ENCODE measurements at places on chromosomes 1 and 21. TPM values are rescaled to one million over a fixed set of nuclear protein-coding genes. Genes with fewer than 3 reads are reported as not detected.

SLC25A44 gene
- 11.2 TPM for total RNA-seq

SPRR2B gene
- not detected for total RNA-seq

NUP210L gene
- under 0.01 TPM for total RNA-seq

TINAGL1 gene
- total RNA-seq, result 3.4 TPM

IFNLR1 gene
- total RNA-seq, result not detected

TAS1R1 gene
- not detected for total RNA-seq

CD1E gene
- not detected for total RNA-seq

ZBTB8A gene
- total RNA-seq, result 9.1 TPM

PIGR gene
- not detected for total RNA-seq

GABRD gene
- total RNA-seq, result not detected

GCLM gene
- 32.6 TPM for total RNA-seq

RAP1GAP gene
- 1.2 TPM for total RNA-seq

C1orf167 gene
- total RNA-seq, result not detected

OR2T11 gene
- not detected for total RNA-seq

CHI3L1 gene
- total RNA-seq, result 400 TPM

ANGPTL7 gene
- total RNA-seq, result 0.33 TPM

SIK1 gene
- 0.66 TPM for total RNA-seq

GFI1 gene
- 0.11 TPM for total RNA-seq

TEX38 gene
- total RNA-seq, result not detected

ZNF678 gene
- total RNA-seq, result 7.5 TPM

BRDT gene
- total RNA-seq, result not detected

ROR1 gene
- 2.5 TPM for total RNA-seq

WDR64 gene
- not detected for total RNA-seq

AMY1B gene
- total RNA-seq, result not detected

DCST1 gene
- total RNA-seq, result not detected

DENND1B gene
- total RNA-seq, result 11.0 TPM
